Upper lobe of right lung (tissue), 1 donor: ENCODE measurements at places on chromosomes 5 and 9.

DNA sequence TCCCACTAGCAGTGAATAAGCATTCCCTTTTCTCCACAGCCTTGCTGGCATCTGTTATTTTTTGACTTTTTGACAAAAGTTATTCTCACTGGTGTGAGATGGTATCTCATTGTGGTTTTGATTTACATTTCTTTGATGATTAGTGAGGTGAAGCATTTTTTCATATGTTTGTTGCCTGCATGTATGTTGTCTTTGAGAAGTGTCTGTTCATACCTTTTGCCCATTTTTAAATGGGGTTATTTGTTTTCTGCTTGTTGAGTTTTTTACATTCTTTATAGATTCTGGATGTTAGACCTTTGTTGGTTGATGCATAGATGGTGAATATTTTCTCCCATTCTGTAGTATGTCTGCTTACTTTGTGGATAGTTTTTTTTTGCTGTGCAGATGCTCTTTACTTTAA is 171.7 kb downstream of the SREK1 start:
- DNase-seq, result no peak

- DNase-seq, result peak; percentile 68
Measured at GRCh38 chr9:123642291-123643278, 286.6 kb downstream of the CRB2 start.

- no peak for DNase-seq
Measured at GRCh38 chr5:68408345-68408871, 192.9 kb downstream of the PIK3R1 start.

- DNase-seq, result no peak
Measured at GRCh38 chr9:116182876-116183275, 29.3 kb downstream of the PAPPA start.

GRCh38 chr5:143515829-143516228 is 112.3 kb upstream of the NR3C1 start:
- no peak for DNase-seq

DNA sequence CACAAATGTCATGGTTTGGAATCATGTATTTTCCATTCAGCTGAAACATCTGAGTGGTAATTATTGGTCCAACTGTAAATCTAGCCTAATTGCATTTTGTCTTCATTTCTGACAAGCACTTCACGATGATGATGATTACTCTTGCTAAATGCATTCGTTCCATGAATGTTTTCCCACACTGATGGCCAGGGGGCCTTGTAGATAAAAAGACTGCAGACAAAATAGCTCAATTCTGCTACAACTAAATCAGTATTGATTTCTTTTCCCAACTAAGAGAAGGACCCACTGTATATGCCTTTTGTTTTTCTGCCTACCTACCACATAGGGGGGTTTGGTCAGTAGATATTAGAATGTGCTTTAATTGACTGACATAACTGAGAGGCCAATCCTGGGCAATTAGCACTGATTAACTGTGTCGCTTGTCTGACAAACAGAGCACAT is 1351.3 kb upstream of the NUDT12 start:
- no peak for DNase-seq

DNA sequence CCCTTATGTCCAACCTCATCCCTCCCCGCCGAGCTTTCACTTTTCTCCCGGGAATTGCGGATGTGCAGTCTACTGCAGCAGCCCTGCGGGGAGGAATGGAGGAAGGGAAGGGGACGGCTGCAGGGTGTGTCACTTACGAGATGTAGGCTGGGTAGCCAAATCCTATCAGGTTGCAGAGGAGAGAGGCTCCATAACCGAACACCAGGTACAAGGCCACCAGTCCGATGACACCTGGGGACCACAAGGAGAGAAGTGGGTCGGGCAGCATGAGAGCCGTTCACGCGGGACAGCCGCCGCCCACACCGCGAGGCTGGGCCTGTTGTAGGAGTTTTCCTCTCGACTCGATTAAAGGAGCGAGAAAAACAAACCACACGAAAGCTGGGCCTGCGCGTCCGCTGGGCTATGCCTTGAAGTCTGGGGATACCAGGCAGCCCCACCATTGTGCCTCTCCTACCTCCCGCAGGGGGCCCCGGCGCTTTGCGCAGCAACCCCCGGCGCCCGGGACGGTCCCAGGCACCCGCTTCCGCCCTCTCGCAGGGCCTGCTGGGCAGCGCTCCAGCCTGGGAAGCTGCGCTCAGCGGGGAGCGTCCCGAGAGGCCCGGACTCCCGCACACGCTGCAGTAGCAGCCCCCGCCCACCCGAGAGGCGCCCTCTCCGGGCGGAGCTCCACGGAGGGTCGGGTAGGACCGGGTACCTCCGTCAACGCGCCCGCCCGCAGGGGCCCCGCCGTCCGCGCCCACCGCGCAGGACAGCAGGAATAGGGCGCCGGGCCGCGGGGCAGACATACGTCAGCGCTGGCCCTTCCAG is 798 bp downstream of the REEP5 start:
- DNase-seq, result peak; percentile 88

GRCh38 chr5:158923799-158924551 is 175.7 kb downstream of the EBF1 start:
- DNase-seq, result no peak

DNA sequence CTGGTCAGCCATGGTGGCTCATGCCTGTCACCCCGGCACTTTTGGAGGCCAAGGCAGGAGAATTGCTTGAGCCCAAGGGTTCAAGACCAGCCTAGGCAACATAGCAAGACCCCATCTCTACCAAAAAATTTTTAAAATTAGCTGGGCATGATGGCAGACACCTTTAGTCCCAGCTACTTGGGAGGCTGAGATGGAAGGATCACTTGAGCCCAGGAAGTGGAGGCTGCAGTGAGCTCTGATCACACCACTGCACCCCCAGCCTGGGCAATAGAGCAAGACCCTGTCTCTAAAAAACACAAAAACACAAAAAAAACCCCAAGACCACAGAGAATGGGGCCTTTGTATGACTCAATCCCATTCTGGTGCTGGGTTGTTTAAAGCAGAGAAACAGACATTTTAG is 44.0 kb downstream of the MED27 start:
- DNase-seq, result no peak

- DNase-seq, result no peak
Measured at GRCh38 chr5:116145416-116145815, 60.6 kb downstream of the COMMD10 start.

DNA sequence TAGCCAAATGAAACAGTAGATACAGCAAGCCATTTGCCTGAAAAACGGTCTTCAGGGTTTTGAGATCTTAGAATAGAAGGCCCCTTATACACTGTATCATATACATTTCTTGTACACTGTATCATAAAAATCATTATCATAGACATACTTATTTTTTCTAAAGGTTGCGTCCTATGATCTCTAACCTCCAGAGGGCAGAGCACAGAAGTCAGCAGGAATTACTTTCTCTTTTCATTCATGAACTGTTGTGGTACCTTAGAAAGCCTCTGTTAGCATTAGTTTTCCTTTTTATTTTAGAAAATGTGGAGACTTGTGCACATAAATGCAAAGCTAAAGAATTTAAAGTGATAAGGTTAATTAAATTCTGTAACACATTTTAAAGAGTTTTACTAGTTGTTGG is 115.4 kb downstream of the OXCT1 start:
- no peak for DNase-seq

- DNase-seq, result no peak
Measured at GRCh38 chr5:74432216-74432615, 208.3 kb downstream of the ENC1 start.

DNA sequence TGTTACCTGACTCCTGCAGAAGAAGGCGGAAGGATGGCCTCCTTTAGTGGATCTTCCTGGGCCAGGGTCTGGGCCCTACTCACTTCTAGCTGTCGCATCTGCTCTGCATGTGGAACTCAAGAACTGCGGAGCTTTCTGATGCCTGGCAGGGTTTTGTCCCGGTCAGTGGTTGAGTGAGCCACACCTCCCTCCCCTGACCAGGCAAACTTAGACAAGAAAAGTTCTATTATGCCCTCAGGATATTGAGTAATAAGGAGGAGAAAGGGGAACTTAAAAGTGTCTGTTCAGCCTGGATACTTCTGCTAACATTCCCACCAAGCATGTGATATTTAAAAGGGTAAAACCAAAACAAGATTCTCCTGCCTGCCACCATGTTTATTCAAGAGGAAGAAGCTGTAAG is at the start of gene FYB1:
TSS of gene FYB1 (minus strand) at position 127 of the 400 bp plus-strand sequence. CDS start 16,603 bp downstream, outside the sequence.
- DNase-seq, result no peak

DNA sequence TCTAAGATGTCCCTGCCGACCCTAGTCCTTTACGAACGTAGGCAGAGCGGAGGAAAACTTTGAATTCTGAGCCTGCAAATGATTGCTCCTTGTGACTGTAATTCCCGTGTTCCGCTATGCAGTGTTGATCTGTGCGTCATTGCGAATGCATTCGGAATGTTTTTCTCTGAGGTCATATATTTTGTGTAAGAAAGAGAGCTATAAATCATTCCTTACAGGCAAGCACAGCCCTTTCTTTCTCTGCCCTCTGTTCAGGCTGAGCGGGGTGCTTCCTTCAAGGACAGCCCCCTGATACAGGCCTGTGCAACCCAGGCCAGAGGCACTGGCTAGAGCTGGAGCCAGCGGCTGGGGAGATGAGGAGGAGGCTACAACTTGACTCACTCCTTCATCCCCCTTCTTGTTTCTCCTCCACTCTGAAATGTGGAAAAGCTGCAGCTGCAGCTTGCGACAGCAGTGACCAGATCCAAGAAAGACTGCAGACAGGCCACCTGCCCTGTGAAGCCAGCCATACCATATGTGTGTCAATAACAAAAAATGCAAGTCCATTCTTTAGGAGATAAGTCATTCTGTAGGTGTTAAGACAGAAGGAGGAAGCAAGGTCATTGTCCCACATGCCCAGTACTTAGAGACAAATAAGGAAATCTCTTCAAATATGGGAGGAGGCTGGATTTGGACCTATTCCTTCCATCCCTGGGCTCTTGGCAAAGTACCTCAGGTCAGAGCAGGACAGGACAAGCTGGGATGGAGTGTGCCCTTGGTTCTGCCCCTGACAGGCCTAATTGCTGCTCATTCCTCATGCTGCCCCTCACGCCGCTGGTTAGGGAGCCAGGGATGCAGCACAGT is 345.7 kb upstream of the WWC1 start:
- no peak for DNase-seq

DNA sequence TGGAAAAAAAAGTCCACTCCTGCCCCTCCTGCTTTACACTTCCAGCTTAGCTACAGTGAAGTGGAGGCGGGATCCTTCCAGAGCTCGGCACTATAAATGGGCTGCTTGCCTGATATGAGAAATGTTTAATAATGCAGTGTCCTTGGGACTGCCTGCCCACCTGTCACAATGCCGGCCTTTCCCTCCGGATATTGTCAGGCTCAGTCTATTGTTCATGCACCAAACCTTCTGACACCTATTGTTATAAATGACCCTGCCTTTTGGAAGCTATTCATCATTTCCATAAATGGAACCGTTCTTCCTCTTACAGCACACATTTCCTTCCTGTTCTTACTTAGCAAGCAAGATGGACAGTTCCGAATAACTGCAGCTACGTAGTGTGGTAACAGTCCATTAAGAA is 146.3 kb downstream of the DMAC1 start:
- no peak for DNase-seq

GRCh38 chr5:7018198-7018597 is 305.0 kb downstream of the TENT4A start:
- no peak for DNase-seq

- DNase-seq, result peak; percentile 85
Measured at GRCh38 chr5:132294728-132295504, 722 bp downstream of the SLC22A4 start.

DNA sequence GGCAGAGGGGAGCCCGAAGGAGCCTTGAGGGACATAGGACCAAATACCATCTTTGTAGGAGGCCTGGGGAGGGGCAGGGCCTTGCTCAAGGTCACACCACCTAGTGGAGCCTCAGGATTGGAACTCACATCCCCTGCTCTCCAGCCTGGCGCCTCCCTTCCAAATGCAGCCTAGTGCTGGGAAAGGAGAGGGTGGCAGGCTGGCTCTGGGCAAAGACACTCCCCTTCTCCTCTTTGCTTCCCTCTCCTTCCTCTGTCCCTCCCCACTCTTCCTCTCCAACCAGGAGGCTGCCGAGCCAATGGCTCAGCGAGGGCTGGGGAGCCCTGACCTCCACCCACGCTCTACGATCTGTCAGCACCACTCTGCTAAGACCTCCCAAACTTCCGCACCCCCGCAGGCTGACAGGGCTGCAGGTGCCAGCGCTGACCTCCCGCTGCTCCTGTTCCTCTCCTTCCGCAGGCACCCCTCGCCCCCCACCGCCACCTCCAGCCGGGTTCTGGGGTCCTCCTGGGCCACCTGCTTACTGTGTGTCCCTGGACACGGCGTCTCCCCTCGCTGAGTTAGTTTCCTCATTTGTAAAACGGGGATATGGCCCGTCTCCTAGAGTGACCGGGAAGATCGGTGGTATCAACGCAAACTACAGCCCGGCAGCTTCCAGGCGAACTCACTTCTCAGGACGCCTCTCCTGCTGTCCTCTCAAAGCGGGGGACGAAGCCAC is 52.9 kb downstream of the C9orf50 start:
- DNase-seq, result peak; percentile 73

GRCh38 chr9:96317335-96317980 is 15.5 kb upstream of the HSD17B3 start:
- DNase-seq, result peak; percentile 72

- DNase-seq, result peak; percentile 41
Measured at GRCh38 chr9:36833954-36834353, 200.1 kb downstream of the PAX5 start.

- no peak for DNase-seq
Measured at GRCh38 chr5:45692481-45692880, 3.7 kb downstream of the HCN1 start.

DNA sequence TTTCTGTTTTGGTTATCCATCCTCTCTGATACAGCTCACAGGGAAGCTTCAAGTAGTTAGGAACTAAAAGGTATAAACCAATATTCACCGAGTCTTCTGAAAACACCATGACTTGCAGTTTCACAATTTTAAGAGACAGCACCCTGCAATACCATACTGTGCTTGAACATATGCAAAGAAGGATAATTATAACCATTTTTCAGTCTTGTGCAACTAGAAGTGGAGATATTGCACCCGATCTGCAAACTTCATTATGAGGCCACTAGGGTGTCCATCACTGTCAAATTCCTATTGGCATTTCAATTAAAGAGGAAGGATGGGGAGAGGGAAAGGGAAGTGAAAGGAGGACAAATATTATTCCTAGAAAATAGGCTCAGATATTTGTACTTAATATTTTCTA is 32.4 kb upstream of the CEP120 start:
- no peak for DNase-seq

DNA sequence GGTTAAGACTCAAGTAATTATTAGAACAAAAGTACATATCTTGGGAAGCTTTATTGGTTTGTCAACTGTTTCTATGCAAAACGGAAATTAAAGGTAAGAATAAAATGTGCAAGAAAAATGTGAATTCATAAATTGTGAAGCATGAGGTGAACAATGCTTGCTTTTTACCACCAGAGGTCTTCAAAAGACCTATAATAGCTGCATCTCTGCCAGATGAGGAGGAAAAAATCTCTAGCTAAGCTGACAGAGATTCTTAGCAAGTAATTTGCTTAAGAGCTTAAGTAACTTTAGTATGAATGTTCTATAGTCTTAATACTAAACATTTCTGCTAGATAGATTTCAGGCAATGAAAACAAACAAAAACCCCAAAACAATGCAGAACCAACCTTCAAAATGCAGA is 54.1 kb downstream of the MRPS30 start:
- DNase-seq, result no peak

GRCh38 chr9:23907343-23907742 is 81.3 kb upstream of the ELAVL2 start:
- no peak for DNase-seq

GRCh38 chr9:83526901-83527300 is 11.3 kb downstream of the FRMD3 start:
- no peak for DNase-seq
